ENCODE measurements at places on chromosomes 1 and 21.

- no peak for DNase-seq
These were observed 102.9 kb upstream of the PTGFR start for GRCh38 chr1:78387871-78388270.

GRCh38 chr1:212979340-212980122, 29.2 kb downstream of the VASH2 start:
- no peak for DNase-seq

GRCh38 chr21:30271156-30271555, 11.6 kb downstream of the KRTAP24-1 start:
- no peak for DNase-seq

DNA sequence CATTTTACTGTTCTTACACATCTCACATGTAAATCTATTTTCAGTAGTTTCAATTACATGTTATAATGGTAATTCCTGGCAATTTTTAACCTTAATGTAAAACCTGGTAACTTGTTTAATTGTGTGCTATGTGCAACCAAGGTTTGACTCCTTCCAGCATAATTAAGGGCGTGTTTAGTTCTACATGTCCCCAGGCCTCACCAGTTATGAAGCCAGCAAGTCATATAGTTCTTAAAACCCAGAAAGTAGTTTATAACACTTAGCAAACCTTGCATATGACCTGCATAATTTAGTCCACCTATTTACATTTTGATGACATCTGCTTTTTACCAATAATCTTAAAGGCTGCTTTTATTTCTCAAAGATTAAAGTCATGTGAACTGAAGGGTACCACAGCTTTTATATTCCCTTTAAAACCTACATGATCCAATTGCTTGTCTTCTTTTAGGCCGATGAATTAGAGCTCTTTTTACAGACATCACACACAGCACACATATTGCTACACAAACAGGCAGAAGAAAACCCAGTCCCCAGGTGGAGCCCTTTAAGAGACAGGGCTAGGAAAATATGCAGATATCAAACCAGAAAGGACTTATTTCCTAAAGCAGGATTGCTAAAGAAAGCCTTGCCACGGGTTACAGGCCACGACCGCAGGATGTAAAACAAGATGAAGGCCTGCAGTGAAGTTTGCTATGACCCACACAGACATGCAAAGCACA, 23.2 kb upstream of the SYCP1 start:
- DNase-seq, result no peak

DNA sequence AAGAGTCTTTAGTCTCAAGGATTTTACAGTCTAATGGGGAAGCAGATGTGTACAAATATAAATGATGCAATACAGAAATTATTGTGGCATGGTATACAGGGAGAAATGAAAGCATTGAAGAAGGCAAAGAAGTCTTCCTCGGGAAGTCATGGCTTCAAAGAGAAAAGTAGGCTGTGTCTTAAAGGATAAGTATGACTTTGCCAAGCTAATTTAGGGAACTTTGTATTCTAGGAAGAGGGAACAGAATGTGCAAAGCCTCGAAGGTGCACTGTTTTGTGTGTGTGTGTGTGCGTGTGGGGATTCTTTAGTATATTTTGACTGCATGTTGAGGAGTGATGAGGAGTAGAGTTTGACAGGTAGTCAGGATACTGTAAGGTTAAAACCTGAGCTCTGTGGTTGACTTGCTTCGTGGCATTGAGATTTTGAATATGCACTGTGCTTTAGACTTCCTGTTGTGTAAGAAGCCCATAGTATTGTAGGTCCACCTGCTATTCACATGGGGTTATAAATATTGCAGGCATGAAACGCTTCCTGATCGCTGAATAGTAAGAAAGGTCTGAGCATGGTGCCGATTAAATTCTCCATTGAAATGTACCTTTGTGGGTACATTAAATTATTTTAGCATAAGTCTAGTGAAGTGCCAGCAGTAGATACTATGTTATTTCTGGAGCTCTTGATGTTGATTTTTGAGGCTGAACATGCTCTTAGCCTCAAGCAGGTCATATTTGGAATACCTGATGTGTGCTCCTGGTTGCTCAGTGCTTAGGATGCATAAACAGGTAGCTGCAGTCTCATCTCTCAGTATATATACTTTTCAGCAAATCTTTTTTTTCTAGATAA, 8.0 kb downstream of the SMAP2 start:
- no peak for DNase-seq

- no peak for DNase-seq
These were observed 17.3 kb downstream of the PHGDH start for GRCh38 chr1:119729044-119729443.

GRCh38 chr1:35319988-35320713, 51.6 kb downstream of the ZMYM4 start:
- no peak for DNase-seq

DNA sequence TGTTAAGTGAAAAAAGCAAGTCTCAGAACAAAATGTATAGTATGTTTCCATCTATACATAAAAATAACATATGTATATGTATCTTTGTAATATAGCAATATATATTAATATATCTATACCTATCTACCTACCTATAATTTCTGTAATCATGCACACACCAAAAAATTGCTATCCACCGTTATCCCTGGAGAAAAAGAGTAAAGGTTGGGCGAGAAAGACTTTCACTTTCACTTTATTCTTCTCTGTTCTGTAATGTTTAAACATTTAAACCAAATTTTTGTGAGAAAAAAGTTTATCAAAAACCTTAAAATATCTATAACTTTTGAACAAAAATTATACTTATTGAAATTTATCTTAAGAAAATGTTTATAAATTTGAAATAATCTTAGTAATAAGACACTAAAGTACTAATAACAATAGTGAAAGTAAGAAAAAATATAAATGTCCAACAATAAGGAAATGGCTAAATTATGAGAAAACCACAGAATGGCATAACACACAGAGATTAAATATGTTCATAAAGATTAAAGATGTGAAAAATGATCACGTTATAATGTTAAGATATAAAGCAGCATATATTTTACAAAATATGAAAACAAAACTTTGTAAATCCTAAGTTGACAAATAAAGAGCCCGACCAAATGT, 74.0 kb upstream of the LRRC53 start:
- no peak for DNase-seq
